ENCODE measurements at places on chromosomes 6 and 20. TPM values are rescaled to one million over a fixed set of nuclear protein-coding genes. Genes with fewer than 3 reads are reported as not detected.
A peak's percentile ranks its signal among the peaks of the same experiment; 100 is the strongest.

DNA sequence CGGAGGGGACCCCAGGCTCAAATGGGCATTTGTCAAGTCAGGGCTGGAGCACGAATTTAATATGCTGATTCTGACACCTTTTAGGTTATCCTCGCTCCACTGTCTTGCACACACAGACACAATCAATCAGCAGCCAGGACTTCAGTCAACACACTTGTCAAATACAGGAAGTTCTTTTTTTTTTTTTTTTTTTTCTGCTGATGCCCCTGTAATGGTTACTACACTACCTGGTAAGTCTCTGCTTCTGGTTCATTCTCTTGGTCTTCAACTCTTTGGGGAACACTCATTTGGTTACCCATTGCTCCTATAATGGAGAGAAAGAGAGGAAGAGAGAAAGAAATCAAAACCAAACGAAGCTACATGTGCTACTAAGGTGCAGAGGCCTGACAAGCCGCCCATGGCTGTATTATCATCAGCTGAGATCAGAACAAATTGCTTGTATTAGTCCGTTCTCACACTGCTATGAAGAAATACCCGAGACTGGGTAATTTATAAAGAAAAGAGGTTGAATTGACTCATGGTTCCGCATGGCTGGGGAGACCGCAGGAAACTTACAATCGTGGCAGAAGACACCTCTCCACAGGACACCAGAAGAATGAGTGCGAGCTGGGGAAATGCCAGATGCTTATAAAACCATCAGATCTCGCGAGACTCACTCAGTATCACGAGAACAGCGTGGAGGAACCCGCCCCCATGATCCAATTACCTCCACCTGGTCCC, 11.8 kb downstream of the BCAS1 start:
- DNase-seq = no peak

- no peak for DNase-seq
These were observed 87.2 kb upstream of the STXBP5 start for GRCh38 chr6:147117011-147117410.

DNA sequence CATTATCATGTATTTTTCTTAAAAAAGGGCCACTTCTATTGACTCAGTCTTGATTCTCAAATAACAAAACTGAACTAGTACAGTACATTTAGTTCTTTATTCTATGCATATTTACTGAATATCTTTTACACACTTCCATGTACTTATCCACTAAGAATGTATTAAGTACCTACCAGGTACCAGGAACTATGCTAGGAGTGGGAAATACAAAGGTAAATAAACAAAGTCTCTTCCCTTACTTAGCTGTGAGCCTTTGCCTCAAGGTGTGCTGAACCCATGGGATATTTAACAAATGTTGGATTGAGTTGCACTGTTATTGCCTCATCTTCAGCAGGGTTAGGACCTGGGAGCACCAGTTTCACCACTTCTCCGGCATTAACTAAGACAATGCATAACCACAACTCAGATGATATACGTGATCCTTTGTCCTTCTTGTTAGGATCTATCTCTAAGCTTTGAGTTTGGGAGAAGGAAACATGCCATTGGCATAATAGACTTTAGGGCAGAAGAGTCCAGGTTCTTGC, 533.9 kb downstream of the TFAP2B start:
- DNase-seq = no peak

The BIRC7 gene
- not detected for total RNA-seq

The VTA1 gene
- 16.7 TPM for total RNA-seq

GRCh38 chr6:100948381-100949133, 67.4 kb upstream of the ASCC3 start:
- DNase-seq = no peak

GRCh38 chr6:52517502-52518278, 59.2 kb downstream of the TRAM2 start:
- DNase-seq = peak; percentile 90

- DNase-seq = no peak
These were observed 208.6 kb upstream of the AGPAT4 start for GRCh38 chr6:161482517-161482858.

The TPBG gene
- total RNA-seq = 1.0 TPM

GRCh38 chr6:35796236-35796635, 887 bp downstream of the CLPS start:
- DNase-seq = no peak

DNA sequence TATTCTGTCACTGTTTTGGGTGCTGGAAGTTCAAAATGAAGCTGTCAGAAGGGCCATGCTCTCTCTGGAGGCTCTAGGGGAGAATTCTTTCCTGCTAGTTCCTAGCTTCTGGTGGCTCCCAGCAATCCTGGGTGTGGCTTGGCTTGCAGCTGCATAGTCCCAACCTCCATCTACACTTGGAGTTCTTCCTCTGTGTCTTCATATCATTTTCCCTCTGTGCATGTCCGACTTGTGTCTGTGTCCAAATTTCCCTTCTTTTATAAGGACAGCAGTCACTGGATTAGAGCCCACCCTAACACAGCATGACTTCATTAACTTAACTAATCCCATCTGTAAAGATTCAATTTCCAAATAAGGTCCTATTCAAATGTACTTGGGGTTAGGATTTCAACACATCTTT, 23.3 kb upstream of the ENPP1 start:
- DNase-seq = no peak

DNA sequence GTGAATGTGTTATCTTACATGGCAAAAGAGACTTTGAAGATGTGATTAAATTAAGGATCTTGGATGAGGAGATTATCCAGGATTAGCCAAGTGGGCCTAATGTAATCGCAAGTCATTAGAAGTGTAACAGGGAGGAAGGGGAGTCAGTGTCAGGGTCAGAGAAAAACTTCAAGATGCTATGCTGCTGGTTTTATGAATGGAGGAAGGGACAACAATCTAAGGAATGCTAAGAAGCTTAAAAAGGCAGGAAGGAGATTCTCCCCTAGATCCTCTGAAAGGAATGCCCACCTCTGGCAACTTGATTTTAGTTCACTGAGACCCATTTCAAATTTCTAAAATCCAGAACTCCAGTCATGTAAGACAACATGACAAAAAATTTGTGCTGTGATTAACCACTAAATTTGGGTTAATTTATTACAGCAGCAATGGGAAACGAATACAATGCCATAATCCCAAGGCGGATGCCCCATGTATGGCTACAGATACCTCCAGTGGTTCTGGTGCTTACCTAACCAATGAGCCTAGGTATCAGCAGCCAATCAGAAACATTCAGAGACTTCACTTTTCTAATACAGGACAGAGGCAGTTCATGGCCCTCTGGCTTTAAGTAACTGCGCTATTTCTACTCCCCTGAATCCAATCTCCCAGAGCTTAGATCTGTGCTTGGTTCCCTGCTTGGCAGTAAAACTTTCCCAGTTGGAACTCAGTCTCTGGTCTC, 3.6 kb upstream of the TAAR8 start:
- DNase-seq = no peak

- DNase-seq = no peak
These were observed 453.8 kb downstream of the RFPL4B start for GRCh38 chr6:112800916-112801315.

DNA sequence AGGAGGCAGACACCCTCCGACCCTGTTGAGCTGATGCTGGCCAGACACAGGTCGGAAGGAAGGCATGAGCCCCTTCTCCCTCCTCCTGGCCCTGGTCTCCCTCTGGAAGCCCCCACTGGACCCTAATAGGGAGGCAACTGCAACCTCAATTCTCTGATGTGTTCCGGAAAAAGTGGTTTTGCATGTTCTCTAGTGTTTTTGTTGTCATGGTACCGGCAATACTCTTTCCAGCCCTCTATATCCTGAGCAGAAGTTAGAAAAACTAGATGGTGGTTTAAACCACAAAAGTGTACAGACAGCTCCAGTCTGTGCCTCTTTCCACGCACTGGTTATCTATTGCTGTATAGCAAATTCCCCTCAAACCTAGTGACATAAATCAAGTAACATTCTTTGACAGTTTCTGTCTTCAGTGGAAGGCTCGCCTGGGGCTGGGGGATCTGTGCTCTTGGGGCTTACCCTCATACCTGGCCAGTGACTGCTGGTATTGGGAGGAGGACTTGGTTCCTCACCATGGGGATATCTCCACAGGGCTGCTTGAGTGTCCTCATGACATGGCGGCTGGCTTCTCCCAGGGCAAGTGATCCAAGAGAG, 37.0 kb downstream of the SYTL3 start:
- DNase-seq = peak; percentile 33

DNA sequence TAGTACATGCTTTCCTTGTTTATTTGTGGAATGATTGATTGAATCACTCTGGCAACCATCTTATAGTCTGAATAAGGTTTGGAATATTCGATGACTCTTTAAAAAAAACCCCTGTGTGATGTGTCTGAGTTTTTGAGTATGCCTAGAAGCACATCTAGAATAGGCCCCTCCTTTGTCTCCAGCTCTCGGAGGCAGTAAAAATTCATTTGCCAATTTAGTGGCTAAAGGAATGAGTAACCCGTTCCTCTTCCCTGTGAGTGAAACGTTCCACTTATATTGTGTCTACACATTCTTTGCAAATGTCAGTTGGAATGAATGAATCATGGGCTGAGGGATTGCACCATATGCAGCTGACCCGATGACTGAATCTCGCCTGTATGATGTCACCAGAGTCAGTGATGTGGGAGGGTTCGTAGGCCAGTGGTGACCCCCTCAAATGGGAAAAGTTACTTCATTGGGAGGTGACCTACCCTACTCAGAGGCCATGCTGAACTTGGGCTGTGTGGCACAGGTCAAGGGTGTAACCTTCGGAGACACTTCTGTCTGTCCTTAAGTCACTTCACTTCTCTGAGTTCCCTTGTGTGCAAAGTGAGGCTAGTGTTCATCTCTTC, 21.6 kb downstream of the MOCS3 start:
- no peak for DNase-seq

GRCh38 chr20:53910351-53911002, 159.9 kb downstream of the BCAS1 start:
- no peak for DNase-seq

DNA sequence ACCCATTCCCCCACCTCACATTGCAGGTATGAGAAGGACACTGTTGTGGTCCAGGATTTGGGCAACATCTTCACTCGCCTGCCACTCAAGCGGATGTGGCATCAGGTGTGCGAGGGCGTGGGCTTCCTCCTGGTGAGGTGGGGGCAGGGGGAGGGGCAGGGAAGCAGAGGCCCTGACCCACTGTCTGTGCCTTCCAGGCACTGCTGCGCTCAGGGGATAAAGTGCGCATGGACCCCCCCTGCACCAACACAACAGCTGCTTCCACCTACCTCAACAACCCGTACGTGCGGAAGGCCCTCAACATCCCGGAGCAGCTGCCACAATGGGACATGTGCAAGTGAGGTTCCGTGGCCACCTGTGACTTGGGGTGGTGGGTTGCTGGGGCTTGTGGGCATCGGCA, 3.7 kb downstream of the CTSA start:
- DNase-seq = no peak

The RIPPLY2 gene
- total RNA-seq = not detected

DNA sequence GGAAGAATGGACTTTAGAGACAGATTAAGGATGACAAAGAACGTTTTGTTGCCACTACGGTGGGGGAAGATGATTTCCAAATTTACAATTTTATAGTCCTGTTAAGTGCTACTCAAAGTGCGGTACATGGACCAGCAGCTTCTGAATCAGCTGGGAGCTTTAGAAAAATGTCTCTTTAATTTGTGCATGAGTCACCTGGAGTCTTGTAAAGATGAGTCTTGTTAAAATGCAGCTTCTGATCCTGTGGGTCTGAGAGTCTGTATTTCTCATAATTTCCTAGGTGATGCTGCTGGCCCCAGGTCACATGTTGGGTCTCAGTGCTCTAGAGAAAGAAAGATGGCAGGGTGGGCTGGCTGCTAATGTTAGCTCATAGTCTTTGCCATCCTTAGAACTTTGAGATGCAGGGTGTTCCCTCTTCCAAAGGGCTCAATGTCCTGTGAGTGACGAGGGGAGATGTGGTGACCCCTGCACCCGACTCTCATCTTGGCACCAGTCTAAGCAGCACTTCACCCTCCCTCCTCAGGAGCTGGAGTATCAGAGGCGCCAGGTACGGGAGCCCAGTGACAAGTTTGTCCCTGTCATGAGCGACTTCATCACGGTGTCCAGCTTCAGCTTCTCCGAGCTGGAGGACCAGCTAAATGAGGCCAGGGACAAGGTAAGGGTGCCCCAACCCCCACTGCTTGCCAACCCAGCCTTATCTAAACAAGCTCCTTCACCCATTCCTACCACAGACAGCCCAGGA, 34.5 kb downstream of the MOCS1 start:
- DNase-seq = no peak

The DOK5 gene
- total RNA-seq = not detected

The OR2H1 gene
- not detected for total RNA-seq

The ACTL10 gene
- 0.20 TPM for total RNA-seq

GRCh38 chr20:52172392-52173047, 19.1 kb downstream of the ZFP64 start:
- no peak for DNase-seq

The DLK2 gene
- total RNA-seq = not detected

The TTBK1 gene
- total RNA-seq = 2.0 TPM

GRCh38 chr6:144066741-144067484, 28.5 kb downstream of the SF3B5 start:
- no peak for DNase-seq

GRCh38 chr20:53050338-53050737, 78.2 kb downstream of the TSHZ2 start:
- DNase-seq = no peak

DNA sequence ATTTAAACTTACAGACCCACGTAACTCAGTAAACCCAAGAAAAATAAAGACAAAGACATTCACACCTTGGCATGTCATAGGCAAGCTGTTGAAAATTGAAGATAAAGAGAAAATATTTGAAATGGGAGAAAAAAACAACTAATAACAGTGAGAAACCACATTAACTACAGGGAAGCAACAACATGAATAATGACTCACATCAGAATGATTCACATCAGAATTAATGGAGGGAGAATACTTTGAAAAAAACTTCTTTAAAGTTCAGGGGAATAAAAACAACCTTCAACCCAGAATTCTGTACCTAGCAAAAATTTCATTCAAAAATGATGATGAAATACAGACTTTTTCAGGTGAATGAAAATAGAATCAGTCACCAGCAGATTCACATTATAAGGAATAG, 32.9 kb upstream of the SLC22A3 start:
- no peak for DNase-seq

GRCh38 chr6:129521946-129522345, 188.0 kb downstream of the ARHGAP18 start:
- DNase-seq = no peak

GRCh38 chr20:52438326-52438963, 246.9 kb upstream of the ZFP64 start:
- DNase-seq = no peak

- no peak for DNase-seq
These were observed 108.4 kb downstream of the JAG1 start for GRCh38 chr20:10565191-10565921.

DNA sequence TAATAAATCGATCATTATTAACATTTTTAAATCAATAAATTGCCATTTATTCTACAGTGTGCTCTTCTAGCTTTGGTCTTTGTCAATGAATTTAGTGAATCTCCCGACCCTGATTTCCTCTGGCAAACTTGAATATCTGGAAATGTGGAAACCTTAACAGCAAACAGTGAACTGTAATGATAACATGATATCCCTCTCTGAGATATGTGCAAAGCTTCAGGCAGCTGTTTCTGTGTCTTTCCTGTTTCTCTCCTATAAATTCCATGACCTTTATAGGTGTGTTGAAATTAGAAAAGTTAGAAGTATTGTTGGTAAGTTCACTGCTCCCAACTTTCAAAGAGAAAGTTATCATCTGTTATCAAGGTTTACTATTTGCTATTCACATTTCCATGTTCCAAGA, 218.8 kb upstream of the RNF217 start:
- no peak for DNase-seq

The TMEM217 gene
- not detected for total RNA-seq

GRCh38 chr20:47008842-47009518, 114.3 kb downstream of the EYA2 start:
- no peak for DNase-seq

The HMGA1 gene
- 17.4 TPM for total RNA-seq

The SLC12A5 gene
- not detected for total RNA-seq

Data from left lobe of liver (tissue), 2 donors.